ENCODE measurements at places on chromosomes 6 and 20.
A peak's percentile ranks its signal among the peaks of the same experiment; 100 is the strongest.

GRCh38 chr20:10505827-10506226 is 70.7 kb downstream of the SLX4IP start:
- no peak for ATAC-seq

GRCh38 chr20:60749804-60750602 is 502.1 kb upstream of the CDH4 start:
- no peak for ATAC-seq

- ATAC-seq: no peak
Measured at GRCh38 chr6:46819561-46819960, 26.4 kb downstream of the MEP1A start.

GRCh38 chr6:90175627-90176538 is 120.8 kb downstream of the BACH2 start:
- peak; percentile 97 for ATAC-seq

GRCh38 chr20:58911970-58912369 is 59.5 kb downstream of the GNAS start:
- ATAC-seq: no peak

- no peak for ATAC-seq
Measured at GRCh38 chr6:134026597-134026996, 25.8 kb downstream of the SLC2A12 start.

DNA sequence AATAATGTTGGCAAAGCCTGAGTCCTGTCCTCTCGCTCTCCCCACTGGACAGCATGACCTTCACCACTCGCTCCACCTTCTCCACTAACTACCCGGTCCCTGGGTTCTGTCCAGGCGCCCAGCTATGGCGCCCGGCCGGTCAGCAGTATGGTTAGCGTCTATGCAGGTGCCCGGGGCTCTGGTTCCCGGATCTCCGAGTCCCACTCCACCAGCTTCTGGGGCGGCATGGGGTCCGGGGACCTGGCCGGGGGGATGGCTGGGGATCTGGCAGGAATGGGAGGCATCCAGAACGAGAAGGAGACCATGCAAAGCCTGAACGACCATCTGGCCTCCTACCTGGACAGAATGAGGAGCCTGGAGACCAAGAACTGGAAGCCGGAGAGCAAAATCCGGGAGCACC is 20.5 kb downstream of the RNF114 start:
- no peak for ATAC-seq

DNA sequence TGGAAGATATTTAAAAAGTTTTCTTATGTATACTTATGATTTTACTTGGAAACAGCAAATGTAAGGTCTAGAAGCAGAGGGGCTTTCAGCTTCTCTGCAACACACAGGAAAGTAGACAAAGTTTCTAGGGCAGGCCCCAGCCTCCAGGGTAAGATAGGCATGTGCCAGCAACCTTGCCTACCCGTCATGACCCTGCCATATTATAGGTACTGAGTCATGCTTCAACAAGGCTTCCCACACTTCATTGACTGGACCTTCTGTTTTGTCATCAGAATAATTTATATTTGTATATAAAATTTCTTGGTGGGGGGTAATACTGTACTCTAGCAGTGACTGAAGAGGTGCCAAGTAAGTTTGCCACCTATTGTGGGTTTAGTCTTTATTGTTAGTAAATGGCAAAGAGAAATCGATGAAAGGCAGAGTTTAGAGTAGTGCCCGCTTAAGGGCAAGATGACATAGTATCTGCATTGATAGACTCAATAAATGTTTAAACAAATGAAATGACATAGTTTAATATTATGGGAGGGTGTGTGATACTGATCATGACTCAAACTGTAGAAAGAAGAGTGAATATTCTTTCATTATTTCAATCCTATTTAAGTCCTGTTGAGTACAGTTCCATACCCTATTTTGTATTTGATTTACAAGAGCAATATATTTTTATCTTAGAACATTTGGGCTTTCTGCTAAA is 95.6 kb downstream of the JARID2 start:
- peak; percentile 40 for ATAC-seq

GRCh38 chr6:161273274-161273751 is 548 bp downstream of the AGPAT4 start:
- peak; percentile 30 for ATAC-seq

DNA sequence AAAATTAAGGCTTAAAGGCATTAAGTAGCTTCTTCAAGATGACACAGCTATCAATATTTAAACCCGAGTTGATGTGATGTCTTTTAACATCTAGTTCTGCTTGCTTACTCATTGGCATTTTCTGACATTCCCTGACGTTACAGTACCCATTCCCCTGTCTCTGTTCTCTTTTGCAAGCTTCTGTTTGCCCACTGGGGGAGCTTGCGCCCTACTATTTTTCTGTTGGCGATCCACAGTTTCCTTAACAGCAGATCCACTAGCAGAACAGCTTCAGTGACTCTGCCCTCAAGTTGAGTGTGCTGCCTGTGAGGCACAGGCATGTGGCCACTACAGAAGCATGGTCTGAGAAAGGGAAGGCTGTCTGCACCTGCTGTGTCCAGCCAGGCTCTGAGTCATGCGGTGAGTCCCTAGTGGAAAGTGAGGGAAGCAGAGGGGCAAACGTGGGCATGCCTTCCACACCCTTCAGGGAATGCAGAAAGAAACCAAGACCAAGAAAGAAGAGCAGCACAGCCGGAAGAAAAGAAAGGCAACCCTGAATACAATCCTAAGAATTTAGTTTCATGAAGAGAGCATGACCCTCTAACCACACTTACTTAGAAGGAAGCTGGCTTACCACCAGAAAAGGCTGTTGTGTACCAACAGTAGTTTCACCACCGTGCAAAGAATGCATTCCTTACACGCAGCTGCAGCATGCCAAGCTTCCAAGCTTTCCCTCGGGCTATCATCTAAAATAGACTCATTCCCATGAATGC is 97.7 kb upstream of the VGLL2 start:
- no peak for ATAC-seq

GRCh38 chr6:11085758-11086435 is 7.7 kb upstream of the SMIM13 start:
- no peak for ATAC-seq
